ENCODE measurements at places on chromosomes 16 and 17.

DNA sequence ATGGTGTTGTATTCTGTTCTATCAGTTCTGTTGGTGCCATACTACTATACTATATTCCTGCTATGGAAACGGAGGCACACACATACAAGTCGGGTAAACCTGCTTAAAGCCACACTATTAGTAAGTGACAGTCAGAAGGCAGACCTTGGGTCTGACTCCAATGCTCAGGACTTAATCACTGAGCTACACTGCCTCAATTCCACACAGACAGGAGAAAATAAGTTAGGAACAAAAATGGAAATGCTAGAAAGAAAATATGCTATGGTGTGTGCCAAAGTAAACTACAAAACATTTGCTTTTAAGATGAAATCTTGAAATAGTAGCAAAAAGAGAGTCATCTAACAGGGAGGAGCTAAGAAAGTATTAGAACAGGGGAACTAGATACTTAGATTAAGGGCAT, 48.1 kb downstream of the MYO1D start:
- no peak for DNase-seq

GRCh38 chr17:27630607-27631410, at the start of gene LGALS9:
Gene LGALS9 (plus strand): TSS chr17:27631188. CDS start chr17:27631266, 78 bp downstream.
- DNase-seq, result no peak

DNA sequence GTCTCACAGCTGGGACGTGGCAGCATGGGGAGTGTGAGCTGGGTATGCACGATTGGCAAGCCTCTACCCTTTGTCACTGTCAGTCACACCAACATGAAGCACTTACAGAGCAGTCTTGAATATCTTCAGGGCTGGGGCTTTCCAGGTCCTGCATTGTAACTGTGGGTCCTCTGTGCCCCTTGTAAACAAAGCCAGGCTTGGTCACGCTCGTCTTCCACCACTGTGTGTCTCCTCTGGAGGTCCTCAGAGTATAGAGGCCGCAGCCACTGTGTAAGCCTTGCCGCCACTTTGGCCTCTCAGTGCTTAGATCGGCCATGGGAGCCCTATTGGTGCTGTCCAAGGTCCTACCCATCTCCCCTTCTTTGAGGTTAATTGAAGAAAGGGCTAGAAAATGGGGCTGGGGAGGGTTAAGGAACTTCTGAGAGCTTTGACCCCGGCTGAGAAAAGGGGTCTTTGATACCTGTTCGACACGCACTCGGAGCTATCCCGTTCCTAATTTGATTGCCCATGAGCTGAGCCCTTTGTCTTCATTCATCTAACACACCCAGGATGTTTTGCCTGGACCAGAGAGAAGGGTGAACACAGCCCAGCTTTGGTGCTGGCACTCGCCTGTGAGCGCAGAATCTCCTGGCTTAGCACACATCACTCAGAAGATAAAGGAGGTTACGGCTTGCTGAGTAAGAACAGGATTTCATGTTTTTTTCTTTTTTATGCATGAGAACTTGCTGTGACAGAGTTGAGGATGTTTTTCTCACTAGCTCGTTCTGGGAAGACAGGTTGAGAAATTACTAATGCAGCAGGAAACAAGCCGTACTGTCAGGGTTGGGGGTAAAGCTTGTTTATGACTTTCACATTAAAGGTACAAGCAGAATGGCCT, 267.9 kb downstream of the CPPED1 start:
- DNase-seq, result no peak

DNA sequence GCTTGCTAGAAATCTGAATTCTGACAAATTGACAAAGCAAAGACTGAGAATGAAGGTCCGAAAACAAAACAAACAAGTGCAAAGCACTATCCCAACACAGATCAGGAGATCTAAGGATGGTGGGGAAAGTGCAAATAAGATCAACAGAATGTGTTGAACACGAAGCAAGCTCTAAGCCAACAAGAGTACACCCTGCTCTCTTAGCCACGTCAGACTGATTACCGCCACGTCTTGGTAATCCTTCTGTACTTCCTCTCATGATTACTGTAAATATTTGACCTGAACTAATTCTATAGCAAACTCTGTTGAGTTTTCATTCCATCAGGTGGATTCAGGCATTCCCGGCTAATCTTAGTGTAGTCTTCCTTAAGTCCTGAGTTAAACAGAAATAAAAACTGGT, 34.3 kb upstream of the ERCC4 start:
- no peak for DNase-seq

- no peak for DNase-seq
Measured at GRCh38 chr17:51044976-51045375, 75.7 kb downstream of the SPAG9 start.

DNA sequence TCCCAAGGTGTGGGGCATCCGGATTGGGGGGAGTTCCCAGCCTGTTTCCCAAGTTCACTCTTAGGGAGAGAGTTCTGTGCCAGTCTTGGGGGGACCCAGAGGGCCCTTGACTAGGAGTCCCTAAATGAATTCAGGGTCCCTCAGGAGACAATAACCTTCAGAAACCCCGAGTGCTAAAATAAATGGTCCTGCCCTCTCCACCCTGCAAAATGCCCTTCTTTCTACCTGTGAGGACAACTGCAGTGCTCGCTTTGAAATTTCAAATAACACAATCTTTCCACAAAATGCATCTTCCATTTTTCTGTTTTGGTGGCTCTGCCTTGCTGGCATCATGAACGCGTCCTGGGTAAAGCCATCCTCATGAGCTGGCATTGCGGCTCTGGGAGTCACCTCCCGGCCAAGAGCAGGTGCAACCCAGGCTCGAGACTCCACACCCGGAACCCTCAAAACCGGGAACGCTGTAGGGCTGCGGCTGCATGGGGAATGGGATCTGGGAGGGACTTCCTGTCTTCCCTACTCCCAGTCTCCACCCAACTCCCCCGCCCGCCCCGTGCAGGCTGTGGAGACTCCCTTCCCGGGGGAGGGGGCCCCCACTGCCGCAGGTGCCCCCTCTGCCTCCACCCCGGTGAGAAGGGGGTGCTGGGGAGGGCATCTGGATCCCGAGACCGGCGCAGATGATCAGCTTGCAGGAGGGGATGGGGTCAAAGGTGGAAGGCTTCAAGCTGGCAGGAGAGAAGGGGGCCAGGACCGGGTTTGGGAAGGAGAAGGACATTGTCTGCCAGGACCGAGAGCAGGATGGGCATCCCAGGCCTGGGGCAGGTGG, at the start of gene ZNF205:
Gene ZNF205, plus strand, starts transcription at position 529 of the 823 bp plus-strand sequence. CDS start 845 bp downstream, outside the sequence.
- DNase-seq, result no peak

DNA sequence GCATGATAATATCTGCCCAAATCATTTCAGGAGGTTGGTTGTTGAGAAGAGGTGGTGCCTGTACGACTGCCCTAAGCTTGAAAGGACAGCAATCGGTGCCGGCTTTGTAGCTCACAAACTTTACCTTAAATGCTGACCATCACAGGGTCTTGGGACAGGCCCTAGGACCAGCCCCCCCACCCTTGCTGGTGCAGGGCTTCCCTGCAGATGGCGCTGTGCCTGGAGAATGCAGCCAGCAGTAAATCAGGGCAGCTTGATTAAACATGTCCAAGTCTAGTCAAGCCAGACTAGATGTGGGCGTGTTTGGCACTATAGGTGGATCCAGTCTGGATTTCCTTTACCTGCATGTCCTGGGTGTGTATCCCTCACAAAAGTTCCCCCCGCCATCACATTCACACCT, 135.5 kb upstream of the CRHR1 start:
- no peak for DNase-seq

DNA sequence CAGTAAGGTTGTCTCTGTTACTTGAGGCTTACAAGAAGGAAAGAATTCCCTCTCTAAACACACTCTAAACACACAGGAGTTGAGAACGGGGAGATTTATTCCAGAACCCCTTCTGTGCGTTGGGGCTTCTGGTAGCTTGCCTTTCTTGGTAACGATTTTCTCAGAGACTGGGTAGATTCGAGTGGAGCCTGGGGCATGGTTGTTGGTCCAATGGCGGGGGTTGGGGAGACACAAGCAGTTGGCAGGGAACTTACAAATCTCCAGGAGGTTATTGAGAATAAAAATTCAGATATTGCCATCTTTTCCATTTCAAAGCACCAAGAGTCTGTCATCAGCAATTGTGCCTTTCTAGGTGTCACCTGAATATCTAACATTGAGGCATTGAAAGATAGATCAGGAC, 251.7 kb downstream of the CDH13 start:
- DNase-seq, result no peak

DNA sequence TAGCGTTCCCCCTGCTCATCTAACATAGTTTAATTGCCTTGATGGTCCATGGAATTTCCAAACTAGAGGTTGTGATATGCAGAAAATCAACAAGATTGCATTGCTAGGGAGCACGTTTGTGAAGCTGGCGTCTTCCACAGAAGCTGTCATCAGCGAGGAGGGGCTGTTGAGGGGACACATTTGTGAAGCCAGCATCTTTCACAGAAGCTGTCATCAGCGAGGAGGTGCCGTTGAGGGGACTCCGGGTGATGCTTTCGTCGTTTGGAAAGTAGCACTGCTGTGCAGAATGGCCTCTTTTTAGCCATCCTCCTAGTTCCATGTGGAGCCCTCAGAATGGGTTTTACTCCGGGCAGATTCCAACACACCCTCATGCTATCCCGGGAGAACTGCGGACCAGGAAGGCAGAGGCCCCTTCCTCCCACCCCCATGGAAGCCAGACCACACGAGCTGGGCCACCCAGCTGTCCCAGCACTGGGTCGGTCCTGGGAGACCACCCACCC, 119.6 kb upstream of the CHMP6 start:
- no peak for DNase-seq

DNA sequence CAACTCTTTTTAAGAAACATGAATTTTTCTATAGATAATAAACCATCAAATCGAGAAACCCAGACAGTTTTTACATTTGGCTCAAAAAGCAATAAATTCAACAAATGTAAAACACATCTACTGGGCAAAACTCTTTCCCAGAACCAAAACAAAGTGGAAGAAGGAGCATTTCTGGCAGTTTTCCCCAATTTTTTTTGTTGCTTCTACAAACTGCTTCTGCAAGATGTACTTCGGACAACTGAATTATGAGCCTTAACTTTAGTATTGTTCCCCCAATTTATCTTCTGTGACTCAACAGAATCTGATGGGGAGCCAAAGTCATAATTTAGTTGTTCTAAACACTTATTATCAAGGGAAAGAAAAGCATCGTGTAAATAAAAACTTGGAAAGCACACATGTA, 1047.2 kb downstream of the CDH11 start:
- no peak for DNase-seq

DNA sequence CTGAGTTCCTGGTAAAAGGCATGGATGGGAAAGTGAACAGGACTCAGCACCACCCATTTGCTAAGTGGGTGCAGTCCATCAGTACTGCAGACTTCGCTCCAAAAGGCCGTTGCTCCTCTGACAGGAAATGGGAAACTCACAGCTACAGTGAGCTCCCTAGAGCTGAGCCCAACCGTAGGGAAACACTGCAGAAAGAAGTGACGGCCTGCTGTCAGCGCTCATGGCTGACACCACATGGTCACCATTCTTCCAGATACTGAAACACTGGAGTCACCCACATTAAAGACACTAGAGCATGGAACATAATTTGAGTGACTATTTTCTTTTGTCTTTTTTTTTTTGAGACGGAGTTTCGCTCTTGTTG, 31.9 kb downstream of the UBE2O start:
- DNase-seq, result no peak

DNA sequence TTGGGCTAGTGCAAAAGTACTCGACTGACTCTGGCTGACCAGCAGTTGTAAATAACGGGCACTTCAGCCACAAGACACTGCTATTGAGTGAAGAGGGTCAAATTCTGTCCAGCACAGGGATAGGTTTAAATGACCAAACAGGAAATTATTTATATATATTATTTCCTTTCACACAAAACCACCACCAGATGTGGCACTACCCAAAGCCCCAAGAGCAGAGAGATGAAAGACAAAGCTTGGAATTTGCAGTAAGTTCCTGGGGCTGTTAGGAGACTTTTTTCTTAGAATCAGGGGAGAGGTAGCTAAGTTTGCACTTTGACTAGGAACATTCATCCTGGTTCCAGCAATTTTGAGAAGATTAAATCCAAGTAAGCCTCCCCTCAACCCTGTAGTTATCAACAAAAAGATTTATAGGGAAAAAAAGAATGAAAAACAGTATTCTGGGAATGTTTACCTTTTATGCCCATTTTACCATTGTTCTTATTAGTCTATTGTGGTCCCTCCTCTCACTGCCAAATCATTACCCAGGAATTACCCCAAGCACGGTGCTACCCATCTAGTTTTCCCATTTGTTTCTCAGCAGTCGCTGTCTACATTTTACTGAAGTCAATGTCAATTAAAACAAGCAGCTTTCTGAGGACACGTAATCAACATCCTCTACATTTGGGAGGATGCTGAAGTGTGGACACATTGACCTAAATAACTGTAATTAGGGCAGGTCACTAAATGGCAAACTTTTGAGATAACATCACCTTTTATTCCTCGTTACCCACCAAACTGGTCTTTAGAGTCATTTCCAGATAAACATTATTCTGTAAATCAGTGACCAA, 43.5 kb downstream of the GRB7 start:
- no peak for DNase-seq

GRCh38 chr16:67329901-67330300, 3.3 kb downstream of the LRRC36 start:
- DNase-seq, result no peak

- DNase-seq, result peak; percentile 62
Measured at GRCh38 chr17:81513372-81513752, 763 bp upstream of the ACTG1 start.

- peak; percentile 65 for DNase-seq
Measured at GRCh38 chr17:29145289-29146073, 34.7 kb downstream of the MYO18A start.

DNA sequence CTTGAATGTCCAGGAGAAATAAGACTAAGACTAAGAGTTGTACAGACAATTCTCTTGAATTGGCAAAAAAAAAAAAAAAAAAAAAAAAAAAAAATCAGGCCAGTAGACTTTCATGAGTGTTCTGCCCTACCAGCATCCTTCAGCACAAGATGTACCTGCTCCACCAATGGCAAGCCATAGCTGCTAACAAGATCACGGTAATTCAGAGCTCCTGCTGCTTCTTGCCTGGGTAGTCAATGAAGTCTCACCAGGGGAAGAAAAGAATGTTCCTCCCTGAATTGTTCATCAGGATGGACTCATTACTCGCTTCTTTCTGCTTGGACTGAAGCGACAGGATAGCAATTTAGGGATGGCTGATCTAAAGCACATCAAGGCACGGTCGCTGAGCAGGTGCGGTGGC, 31.1 kb upstream of the APOH start:
- DNase-seq, result no peak

GRCh38 chr16:19274165-19274797, 11.2 kb upstream of the CLEC19A start:
- DNase-seq, result no peak

- no peak for DNase-seq
Measured at GRCh38 chr17:41322094-41322902, 6.8 kb upstream of the KRTAP17-1 start.

DNA sequence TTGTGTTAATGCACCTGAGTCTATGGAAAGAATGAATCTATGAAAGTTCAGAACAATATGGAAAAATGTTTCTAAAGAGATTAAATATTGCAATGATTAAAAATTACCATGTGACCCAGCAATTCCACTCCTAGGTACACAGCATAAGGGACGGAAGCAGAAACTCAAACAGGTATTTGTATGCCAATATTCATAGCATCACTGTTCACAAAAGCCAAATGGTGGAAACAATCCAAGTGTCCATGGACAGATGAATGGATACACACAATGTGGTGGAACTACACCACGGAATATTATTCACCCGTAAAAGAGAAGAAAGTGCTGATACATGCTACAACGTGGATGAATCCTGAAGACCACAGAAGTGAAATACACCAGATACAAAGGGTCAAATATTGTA, 37.7 kb downstream of the VPS53 start:
- DNase-seq, result no peak

- peak; percentile 50 for DNase-seq
Measured at GRCh38 chr17:46020023-46020761, 21.1 kb downstream of the STH start.

All from activated CD8-positive, alpha-beta memory T cell treated with anti-CD3 and anti-CD28 coated beads, Interleukin-2, amount 50 U/mL, for 4 hours (primary cell).